ENCODE measurements at places on chromosomes 11 and 22.
A peak's percentile ranks its signal among the peaks of the same experiment; 100 is the strongest.

- DNase-seq: no peak
These were observed 5.0 kb downstream of the TP53I11 start for GRCh38 chr11:44945666-44946065.

DNA sequence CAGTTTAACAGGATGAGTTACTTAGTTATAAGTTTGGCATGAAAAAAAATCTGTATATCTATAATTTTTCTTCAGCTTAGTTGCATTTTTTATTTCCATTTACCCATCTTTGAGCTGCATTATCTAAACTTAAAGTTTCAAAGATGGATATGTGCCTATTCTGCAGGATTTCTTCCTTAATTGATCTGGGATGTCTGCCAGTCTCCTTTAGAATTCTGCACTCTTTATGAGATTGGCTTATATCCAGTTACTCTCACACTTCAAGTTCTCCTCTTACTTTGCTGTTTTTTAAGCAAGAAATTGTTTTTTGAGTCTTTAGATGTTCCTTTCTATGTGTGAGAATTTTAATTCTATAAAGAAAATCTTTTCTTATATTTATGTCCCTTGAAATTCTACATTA is 5.1 kb upstream of the PDGFD start:
- DNase-seq: no peak

GRCh38 chr11:75273411-75274391 is 33.1 kb downstream of the TPBGL start:
- no peak for DNase-seq

DNA sequence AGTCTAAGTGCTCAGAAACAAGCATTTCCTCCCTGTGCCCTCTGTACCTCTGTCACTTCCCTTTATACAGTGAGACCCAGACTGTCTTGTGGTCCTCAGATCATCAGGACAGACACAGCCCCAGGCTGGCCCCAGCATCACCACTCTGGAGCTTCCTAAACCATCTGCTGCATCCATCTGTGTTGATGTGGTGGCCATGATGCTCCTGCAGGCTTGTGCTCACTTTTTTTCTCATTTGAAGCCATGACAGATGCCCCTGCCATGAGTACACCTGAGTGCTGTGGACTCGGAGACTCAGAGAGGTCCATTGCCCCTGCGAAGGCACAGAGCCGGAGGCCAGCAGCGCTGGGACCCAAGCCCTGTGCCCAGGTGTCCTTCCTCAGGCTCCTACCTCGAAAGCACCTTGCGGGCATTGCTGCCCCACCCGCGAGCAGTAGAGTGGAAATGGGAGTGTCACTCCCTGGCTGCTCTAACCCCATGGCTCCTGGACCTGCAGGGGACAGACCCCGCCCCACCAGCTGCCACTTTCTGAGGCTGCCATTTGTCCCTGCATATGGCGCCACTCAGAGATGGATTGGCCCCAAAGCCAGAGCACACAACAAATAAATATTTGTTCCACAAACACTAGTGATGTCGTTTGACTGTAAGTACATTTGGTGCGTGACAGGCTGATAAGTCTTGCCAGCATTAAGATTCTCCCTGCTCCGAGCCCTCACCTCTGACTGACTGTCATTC is 593.5 kb downstream of the TBC1D22A start:
- no peak for DNase-seq

DNA sequence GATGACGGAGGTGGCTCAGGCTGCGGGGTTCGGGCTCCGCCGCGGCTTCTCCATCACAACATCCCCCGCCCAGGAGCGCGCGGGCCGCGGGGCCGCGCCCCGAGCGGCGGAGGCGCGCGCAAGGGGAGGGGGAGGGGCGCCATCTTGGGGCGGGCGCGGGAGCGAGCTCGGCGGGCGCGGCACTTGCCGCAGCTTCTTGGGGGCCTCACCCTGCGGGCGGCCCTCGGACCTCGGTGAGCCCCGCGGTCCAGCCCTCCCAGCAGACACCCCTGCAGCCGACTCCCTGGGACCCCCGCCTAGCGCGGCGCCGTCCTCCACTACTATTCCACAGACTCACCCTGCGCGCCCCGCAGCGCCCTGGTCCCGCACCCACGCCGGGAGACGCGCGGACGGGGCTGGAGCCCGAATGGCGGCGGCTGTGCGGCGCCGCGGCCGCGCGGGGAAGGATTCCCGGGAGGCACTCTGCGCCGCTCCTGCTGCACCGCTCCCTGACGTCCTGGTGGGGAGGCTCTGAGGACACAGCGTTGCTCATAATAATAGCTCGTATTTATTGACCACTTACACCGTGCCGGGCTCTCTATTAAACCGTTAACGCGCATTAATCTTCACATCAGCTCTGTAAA is at the start of gene APBB1:
TSS of gene APBB1 (minus strand) at position 86 of the 623 bp plus-strand sequence. CDS start 7,747 bp downstream, outside the sequence.
- DNase-seq: peak; percentile 59

DNA sequence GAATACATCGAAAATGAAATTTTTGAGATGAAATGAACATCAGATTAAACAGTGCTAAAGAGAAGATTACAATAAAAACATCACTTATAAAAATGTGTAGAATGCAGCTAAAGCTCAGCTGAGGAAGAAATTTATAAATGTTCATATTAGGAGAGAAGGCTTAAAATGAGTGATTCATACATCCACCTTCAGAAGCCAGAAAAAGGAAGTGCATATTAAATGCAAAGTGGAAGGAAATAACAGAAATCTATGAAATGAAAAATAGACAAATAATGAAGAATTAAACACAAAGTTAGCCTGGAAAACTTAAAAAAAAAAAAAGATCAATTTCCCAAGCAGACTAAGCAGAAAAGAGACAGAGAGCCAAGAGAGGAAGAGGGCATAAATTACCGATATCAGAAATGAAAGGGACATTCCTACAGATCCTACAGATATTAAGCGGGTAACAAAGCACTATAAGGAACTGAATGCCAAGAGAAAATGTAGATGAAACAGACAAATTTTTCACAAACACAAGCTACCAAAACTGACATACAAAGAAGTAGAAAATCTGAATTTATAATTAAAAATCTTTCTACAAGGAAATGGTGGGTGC is 7.2 kb upstream of the MOB2 start:
- DNase-seq: no peak

DNA sequence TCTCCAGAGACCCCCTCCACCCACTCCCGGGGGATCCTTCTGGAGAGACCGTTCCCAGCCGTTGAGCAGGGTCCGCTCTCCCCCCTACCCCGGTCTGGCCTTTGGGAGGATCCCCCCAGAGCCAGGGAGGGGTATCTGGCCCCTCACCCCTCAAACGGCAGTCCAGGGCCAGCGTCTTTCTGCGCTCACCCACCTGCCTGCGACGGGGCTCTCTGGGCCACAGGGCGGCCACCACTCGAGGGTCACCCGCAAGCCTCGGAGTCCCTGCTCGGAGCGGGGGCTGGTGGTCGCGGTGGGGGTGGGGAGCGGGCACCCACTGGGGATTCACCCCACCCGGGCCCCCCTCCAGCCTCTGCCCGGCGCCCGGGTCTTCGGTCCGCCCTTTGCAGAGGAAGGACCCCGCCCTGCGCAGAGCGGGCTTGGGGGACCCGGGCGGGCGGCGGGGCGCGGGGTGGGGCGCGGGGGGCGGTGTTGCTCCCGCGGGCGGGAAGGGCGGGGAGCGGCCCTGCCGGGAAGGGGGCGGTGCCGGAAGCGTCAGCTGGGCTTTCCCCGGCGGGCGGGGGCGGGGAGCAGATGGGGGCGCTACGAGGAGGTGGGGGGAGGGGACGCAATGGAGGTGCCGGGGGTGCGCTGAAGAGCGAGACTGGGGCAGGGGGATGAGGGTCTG is 16.6 kb downstream of the CRELD2 start:
- peak; percentile 6 for DNase-seq

DNA sequence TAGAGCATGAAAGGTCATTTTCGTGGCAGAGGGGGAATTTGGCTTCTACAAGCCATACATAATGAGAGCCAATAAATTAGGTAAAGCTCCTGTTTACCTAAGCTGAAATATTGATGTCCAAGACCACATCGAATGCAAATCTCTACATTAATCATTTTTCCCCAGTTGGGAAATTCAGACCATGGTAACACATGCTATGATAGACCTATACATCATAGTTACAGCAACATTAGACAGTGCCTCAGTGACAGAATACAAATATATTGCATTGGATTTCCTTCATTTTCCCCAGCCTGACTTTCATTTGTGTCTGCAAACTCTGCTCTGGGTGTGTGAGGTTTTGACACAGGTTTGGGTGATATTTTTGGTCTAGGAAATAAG is 1079.7 kb upstream of the TENM4 start:
- DNase-seq: no peak

GRCh38 chr11:926341-926916 is 759 bp downstream of the AP2A2 start:
- no peak for DNase-seq

DNA sequence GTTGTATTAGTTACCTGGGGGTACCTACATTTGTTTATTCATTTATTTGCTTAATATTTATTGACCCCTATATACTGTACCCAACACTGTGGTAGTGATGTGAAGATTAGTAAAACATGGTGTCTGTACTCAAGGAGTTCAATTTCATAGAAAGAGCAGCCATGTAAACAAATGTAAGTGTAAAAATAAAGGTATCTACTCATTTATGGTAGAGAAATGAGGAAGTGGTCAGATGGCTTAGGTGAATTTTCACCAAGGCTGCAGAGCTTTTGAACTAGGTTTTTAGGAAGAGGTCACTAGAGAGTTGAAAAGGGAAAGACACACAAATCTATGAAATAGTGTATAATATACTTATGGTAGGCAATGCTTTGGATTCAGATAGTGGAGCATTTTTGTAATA is 11.1 kb downstream of the CTR9 start:
- DNase-seq: no peak

- no peak for DNase-seq
These were observed 4.8 kb downstream of the SELENOM start for GRCh38 chr22:31102441-31103081.

GRCh38 chr11:75625021-75625420 is 43.8 kb downstream of the MAP6 start:
- DNase-seq: no peak

GRCh38 chr22:22731374-22731676 is 86.9 kb downstream of the GGTLC2 start:
- DNase-seq: no peak

DNA sequence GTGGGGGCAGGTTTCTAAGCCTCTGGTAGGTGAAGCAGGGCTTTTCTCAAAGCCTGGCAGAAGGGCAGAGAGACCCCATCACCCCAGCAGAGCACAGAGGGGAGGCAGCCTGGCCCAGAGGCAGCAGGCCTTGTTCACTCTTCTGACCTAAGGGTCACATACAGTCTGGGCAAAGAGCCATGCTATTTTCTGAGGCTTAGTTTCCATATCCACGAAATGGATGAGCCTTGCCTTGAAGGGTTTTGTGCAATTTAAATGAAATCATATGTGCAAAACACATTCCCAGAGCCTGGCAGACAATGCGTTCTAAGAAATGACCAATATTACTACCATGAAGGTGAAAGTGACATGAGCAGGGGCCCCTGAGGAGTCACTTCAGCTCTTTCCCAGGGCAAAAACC is 44.5 kb downstream of the HIRA start:
- DNase-seq: no peak

- no peak for DNase-seq
These were observed 46.2 kb upstream of the LMO1 start for GRCh38 chr11:8309862-8310261.

DNA sequence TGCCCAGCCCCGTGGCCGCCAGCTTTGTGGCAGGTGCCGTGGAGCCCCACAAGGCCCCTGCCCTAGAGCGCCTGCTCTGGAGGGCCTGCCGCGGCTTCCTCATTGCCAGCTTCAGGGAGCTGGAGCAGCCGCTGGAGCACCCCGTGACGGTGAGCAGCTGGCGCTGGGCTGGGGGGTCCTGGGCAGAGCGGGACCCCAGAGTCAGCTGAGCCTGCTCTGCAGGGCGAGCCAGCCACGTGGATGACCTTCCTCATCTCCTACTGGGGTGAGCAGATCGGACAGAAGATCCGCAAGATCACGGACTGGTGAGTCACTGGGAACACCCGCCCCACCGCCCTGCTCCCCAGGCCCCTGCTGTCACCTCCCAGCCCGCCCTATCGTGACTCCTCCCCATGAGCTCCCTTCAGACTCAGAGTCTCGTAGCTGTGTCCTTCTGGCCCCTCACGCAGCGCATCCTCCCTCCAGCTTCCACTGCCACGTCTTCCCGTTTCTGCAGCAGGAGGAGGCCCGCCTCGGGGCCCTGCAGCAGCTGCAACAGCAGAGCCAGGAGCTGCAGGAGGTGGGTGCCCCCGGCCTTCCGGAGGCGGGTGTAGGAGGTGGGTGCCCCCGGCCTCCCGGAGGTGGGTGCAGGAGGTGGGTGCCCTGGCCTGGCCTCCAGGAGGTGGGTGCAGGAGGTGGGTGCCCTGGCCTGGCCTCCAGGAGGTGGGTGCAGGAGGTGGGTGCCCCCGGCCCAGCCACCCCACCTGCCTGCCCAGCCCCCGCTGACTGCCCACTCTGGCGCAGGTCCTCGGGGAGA is 4.7 kb downstream of the TCIRG1 start:
- no peak for DNase-seq

- peak; percentile 8 for DNase-seq
These were observed 16.5 kb upstream of the ETS1 start for GRCh38 chr11:128603752-128604414.

- no peak for DNase-seq
These were observed 12.2 kb downstream of the SHANK2 start for GRCh38 chr11:71240061-71240690.

DNA sequence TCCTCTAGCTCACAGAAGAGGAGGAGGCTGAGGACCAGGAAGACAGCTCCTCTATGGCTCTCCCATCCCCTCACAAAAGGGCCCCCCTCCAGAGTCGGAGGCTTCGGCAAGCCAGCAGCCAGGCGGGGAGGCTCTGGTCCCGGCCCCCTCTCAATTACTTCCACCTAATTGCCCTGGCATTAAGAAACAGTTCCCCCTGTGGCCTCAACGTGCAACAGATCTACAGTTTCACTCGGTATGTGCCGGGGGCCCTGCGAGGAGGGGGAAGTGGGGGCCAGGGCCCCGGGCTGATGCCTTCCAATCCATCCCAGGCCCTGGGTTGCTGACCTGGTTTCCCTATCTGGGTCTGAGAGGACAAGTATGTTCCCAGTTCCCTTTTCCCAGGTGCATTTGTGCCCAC is 7.9 kb downstream of the FOXR1 start:
- no peak for DNase-seq

- DNase-seq: no peak
These were observed 21.1 kb upstream of the CSTF3 start for GRCh38 chr11:33182246-33182878.

- no peak for DNase-seq
These were observed 1.1 kb upstream of the CAVIN3 start for GRCh38 chr11:6321356-6321755.

DNA sequence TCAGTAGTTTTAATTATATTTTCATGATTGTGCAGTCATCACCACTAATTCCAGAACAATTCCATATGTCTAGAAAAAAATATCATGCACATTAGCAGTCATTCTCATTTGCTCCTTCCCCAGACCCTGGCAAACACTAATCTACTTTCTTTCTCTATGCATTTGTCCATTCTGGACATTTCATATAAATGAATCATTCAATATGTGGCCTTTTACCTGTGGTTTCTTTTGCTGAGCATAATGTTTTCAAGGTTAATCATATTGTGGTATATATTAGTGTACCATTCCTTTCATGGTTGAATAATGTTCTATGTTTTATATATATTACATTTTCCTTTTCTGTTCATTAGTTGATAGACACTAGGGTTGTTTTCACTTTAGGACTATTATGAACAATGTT is 811.1 kb upstream of the RAG2 start:
- no peak for DNase-seq

Data from hippocampal formation (tissue), 2 donors.